MCF 10A (cell line): ENCODE measurements at places on chromosomes 7 and 10.

DNA sequence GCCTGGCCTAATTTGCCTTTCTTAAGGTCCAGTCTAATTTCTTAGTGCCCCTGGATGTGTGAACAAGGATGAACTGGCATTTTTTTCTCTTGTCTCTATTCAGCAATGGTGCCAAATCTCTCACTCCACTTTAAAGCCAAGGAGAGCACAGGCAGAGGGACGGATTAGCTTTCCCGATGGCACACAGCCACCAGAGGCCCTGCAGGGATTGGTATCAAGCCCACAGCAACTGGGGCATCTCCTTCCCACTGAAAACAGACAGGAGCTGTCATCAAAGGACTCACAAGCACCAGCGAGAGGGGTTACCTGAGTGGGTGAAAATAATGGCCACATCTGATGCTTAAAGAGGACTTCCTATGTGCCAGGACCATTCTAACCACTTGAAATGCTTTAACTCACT is 83.1 kb downstream of the ITIH5 start:
- DNase-seq: no peak

DNA sequence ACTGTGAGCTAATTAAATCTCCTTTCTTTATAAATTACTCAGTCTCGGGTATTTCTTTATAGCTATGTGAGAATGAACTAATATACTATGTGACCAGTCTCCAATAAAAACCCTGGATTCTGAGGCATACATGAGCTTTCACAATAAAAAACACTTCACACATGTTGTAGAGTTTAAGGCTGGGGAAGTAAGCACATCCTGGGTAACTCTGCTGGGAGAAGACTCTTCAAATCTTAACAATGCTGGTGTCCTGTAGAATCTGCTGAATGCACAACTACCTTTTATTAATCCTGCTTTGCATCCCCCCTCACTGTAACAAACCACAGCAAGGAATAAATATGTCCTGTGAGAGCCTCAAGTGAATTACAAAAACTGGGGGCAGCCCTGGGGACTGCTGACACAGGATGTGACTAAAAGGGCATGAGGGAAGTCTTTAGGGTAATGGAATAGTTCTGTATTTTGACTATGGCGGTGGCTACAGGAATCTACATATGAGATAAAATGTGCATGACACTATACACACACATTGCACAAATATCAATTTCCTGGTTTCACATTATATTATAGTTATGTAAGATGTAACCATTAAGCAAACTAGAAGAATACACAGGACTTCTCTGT is 45.1 kb upstream of the KCTD7 start:
- DNase-seq: no peak

- no peak for DNase-seq
Measured at GRCh38 chr10:22999942-23000341, 72.1 kb downstream of the ARMC3 start.

DNA sequence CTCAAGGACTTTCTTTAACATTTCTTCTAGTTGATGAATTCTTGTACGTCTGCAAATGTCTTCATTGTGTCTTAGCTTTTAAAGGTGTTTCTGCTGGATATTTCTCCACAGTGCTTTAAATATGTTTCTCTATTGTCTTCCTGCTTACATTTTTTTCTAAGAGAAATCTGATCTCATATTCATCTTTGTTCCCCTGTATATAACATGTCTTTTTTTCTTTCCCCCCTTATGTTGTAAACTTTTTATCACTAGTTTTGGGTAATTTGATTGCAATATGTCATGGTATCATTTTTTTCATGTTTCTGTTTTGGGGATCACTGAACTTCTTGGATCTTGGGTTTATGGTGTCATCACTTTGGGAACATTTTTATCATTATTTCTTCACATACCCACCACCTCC is 7.5 kb downstream of the RBAK start:
- DNase-seq: no peak

GRCh38 chr7:7292608-7293007 is 110.3 kb downstream of the C1GALT1 start:
- no peak for DNase-seq

DNA sequence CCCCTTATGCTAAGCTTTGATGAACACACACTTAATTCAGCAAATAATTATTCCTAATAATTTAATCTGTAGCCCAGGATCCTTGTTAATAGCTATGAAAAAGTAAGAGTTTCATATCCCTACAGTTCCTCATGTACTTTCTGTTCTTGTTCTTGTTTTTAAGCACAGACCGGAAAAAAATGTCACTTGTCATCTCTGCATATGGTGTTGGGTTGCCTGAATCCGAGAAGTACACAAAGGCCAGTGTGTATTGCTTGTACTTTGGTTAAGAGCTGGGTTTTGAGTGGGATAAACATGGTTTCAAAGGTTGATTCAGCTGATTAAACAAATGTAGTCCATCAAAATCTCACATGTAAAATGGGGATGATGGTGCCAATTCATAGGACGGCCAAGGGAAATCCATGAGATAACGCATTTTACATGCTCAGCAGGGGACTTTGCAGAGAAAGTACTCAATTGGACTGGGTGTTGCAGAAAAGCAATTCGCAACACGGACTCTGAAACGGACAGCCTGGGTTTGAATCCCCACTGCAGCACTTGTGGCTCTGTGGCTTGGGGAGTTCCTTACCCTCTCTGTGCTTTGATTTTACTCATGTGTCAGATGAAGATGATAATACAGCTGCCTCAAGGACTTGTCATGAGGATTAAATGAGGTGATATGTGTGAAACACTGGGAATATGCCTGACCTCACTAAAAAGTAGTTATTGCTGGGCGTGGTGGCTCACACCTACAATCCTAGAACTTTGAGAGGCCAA is 71.7 kb downstream of the MAP3K8 start:
- DNase-seq: no peak

DNA sequence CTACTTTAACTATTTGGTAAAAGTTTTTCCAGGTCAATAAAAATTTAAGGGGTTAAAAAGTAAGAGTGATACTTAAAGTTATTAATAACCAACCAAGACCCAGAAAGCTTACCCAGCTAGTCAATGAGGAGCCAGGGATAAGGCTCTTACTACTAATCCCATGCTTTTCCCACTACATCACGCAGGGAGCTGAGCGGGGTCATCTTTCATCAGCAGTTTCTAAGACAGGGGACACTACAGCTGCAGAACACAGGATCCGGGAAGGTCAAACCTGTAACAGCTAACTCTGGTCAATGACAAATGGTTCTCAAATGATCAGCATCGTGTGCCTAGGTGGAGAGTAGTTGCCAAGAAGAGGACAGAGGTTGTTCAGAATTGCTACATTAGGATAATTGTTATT is 65.1 kb downstream of the RSU1 start:
- DNase-seq: no peak

DNA sequence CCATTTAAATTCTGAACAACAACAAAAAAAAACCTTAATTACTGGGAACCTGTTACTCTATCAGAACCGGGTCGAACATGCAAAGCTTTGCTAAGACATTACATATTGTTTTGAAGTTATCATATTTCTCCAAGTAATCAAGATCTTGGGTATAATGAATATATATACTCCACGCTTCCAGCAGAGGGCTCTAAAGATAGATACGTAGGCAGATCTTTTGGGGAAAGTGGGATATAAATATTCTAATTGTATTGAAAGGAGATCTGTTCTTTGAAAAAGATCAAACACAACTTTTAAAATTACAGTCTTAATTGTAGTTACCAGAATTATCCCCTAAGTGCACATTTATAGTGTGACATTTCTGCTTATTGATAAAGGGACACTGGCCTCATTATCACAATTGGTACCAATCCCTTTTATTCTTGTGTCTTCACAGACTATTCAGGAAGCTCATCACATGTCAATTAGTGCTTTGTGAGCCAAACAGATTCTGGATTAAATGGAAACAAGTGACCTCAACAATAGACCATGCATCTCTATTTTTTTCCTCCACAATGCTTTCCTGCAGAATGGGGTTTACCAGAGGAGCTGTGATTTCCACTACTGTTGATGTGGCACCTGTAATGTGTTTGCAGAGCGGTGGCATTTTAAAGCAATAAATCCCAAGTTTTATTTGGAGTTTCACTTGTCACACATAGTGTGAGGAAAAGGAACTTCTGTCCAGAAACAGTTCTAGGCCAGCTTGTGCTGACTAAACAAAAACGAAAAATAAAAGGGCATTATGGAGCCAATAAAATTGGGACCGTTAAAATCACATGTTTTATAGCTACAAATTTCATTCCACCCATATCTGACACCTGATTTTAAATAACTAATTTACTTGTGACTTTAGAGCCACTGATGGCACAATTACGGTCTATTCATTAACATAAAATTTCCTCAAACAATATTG is 122.4 kb downstream of the CTTNBP2 start:
- DNase-seq: peak; percentile 39

DNA sequence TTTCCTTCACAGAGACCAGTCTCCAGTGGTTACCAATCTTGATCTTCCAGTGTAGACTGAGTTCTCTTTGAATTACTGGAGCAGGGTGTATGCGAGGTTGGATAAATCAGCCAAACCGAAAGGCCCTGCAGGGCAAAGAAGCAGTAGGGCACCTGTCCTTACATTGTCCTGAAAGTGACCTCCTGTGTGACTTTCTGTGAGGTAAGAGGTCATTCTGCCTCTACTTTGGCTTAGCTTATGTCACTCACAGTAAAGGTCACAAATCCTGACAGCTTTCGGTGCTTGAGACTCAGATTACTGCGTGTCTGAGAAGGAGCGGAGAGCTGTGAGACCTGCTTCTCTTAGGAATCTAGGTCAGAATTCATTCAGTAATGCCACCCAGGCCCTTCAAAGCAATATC is 252.7 kb upstream of the ETV1 start:
- no peak for DNase-seq
